ENCODE measurements at places on chromosomes 4 and X.

GRCh38 chr4:124997124-124997523, 284.6 kb upstream of the ANKRD50 start:
- DNase-seq, result no peak

GRCh38 chr4:8523175-8523574, 57.0 kb upstream of the GPR78 start:
- DNase-seq, result no peak

DNA sequence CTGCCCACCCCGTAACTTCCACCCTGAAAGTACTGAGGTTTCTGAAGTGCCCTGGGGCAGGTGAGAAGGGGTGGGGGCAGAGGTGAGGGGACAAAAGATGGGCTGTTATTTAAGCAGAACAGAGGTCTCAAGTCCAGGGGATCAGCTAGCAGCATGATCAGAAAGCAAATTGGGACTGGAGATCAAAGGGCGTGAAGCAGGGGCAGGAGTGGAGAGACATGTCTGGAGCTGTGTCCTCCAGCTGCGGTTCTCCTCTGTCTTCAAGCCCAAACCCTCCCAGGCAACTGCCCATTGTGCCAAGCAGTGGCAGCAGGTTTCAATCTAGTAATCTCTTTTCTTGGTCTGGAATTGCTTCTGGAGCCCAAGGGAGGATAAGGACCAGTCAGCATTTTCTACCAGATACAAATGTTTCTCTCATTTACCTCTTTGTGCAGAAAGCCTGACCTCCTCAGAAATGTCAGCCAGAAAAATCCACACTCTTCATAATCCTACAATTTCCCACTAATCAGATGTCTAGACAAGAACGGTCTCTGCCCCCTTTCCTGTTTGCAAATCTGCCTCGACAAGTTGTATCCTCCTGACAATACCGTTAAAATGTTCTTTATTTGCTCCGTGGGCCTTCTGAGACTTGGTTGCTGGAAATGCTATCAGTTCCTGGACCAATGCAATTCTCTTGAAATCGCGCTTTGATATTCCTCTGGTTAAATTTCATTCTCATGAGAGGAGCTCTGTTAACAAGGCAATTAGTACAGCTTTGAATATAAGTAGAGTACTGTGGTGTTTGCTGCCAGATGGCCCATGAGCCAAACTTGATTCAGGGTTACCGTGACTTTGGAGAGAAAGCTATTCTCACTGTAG, 23.2 kb upstream of the RASL11B start:
- no peak for DNase-seq

DNA sequence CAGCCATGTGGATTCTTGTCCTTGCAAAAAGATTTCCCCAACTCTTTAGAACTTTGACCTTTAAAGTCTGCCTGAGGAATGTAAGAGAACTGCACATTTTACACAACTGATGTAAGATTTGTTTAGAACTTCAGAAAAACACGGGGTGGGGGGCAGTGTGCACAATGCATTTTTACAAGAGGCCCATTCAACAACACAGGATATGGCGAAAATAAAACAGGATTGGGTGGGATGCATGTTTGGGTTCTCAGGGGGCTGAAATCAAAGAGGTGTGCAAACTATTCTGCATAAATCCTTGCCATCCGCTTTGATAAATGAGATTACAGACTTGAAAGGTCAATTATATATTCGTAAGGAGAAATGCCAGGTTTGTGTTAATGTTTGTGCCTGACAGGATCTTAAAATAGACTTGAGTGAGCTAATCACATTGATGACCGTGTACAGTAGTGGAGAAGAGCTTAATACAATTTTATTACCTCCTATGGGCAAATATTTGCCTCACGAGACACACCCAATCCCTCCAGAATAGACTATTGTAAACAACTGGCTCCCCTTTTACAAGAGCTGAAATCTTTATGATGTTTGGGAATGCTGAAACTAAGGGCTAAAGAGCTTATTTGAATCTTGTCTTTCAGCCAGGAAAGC, 184.1 kb upstream of the LEF1 start:
- no peak for DNase-seq

- no peak for DNase-seq
Observed at GRCh38 chr4:5615496-5616075, 92.8 kb downstream of the EVC2 start.

DNA sequence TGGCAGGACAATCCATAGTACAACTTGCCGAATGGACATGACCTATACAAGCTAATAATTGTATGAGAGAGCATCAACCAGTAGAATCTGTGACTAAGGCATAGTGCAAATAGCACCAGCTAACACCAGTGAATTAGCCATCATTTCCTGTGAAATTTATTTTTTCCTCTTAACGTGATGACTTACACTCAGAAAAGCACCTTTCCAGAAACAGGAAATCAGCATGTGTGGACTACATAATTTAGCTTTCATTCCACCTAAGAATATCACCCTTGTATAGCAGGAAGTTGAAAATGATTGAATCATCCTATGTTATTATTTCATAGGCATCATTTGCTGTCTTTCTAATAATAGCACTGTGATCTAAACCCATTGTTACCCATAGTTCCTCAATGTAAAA, 1393.4 kb upstream of the PCDH7 start:
- no peak for DNase-seq

DNA sequence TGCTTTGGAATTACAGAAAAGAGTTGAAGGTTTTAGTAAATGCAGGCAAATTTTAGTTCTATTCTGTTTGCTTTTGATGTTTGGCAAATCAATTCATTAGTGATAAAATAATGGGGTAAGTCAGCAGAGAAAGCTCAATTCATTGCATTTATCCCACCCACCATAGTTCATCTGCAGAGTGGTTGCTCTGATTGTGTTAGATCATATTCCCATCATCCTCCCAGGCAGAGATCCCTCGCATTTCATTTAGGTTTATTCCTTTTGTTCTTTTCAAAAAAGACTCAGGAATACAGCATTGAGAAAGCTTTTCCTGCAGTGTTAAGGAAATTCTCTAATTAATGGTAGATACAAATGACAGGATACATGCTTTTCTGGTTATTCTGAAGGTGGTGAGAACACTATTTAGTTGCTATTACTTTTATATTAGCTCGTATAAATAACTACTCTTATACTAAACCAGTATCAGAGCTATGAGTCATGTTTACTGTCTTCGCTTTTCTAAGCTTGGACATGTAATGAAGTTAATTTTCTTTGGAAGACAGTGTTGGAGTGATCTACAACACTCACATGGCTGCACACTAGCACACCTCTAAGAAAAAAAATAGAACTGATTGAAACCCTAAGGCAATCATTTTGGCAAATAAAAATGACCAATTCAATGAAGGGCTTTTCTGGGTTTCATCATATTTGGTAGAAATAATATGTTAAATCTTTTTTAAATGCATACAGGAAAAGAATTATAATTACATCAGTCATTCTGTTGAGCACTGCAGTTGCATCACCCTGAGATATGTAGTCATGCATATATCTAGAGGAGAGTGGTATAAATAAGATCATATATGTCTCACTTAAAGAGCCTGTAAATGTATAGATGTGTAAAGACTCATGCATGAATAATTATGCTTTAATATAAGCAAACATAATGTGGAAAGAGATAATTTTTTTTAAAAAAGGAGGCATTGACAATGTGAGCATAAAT, 351.6 kb downstream of the PCDH7 start:
- no peak for DNase-seq

- DNase-seq, result no peak
Observed at GRCh38 chrX:148133105-148133725, 152.1 kb downstream of the FMR1NB start.

DNA sequence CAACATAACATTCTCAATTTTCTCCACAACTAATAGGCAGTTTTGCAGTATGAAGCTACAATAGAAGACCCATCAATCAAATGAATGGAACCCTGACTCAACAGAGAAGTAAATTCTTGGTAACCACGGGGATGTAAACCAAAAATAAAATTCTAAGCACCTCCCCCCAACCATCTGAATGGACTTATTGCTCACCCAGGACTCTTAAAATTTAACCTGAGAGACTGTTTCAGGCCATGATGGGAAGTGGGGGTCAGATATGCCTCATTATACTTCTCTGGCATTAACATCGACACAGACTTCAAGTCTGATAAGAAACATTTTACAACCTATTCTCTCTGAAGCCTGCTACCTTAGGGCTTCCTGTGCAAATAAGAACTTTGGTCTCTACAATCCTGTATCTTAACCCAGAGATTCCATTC, 620.9 kb downstream of the TLL1 start:
- no peak for DNase-seq

DNA sequence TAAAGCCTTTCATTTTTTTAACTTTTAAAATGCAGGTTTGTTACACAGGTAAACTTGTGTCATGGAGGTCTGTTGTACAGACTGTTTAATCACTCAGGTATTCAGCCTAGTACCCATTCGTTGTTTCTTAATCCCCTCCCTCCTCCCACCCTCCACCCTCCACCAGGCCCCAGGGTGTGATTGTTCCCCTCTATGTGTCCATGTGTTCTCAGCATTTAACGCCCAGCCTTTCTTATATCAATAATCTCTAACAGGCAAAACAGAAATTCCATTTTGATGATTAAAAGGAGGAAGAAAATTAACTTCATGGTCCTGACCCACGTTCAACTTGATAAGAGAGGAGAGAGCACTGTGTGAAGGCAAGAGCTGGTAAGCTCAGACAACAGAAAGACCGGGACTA, 75.1 kb downstream of the TSPAN5 start:
- DNase-seq, result no peak

DNA sequence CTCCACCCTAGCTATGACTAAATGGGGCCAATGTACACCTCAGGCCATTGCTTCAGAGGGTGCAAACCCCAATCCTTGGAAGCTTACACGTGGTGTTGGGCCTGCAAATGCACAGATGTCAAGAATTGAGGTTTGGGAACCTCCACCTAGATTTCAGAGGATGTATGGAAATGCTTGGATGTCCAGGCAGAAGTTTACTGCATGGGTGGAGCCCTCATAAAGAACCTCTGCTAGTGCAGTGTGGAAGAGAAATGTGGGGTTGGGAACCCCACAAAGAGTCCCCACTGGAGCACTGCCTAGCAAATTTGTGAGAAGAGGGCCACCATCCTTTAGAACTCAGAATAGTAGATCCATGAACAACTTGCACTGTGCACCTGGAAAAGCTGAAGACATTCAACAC, 284.1 kb downstream of the ANTXR2 start:
- DNase-seq, result no peak

- no peak for DNase-seq
Observed at GRCh38 chr4:6032249-6033244, 14.3 kb upstream of the C4orf50 start.

- DNase-seq, result no peak
Observed at GRCh38 chr4:99669084-99669483, 11.5 kb upstream of the C4orf54 start.

DNA sequence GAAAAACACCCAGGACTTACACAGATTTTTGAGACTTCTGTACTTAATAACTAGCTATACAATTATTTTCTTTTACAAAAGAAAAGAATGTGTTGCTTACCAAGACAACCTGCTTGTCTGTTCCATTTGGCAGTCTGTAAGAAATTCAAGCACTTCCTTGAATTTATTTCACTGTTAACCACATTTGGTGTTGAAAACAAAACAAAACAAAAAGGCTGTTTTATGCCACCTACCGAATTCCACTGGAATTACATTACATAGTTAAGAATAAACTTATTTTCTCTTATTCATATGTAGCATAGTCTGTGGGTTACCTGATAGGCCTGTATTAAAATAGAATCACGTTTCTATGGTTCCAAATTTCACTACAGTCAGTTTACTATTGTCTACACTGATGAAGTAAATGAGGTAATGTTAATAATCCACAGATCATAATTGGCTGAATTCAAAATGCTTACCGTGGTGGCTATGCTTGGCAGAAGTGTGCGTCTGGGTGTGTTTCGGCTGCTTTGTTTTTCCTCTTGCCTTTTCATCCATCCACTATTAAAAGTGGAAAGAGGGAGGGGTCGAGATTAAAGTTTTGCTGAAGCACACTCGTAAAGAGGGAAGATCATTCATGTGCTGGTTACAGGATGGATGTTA, at the start of gene TLR1:
TSS of gene TLR1 (minus strand) at position 138 of the 642 bp plus-strand sequence. CDS start 5,960 bp downstream, outside the sequence.
- no peak for DNase-seq

- no peak for DNase-seq
Observed at GRCh38 chr4:94491322-94491721, 39.6 kb downstream of the PDLIM5 start.

GRCh38 chr4:83662204-83662603, 126.3 kb downstream of the GPAT3 start:
- DNase-seq, result no peak

DNA sequence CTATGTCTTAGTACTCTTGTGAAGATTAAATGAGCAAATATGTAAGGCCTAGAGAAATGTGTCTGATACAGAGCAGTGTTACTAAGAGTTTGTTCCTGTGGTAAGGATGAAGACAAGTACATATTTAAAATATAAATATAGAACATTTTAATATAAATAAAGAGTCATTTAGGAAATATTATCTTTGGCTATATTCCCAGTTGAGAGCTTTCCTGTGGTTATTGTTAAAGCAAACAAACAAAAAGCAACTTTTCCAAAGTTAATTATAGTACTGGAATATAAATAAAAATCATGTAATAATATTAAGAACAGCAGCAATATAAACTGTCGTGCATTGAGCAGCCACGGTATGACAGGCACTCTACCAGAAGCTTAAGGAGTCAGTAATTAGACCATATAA, 472.5 kb downstream of the INPP4B start:
- no peak for DNase-seq

DNA sequence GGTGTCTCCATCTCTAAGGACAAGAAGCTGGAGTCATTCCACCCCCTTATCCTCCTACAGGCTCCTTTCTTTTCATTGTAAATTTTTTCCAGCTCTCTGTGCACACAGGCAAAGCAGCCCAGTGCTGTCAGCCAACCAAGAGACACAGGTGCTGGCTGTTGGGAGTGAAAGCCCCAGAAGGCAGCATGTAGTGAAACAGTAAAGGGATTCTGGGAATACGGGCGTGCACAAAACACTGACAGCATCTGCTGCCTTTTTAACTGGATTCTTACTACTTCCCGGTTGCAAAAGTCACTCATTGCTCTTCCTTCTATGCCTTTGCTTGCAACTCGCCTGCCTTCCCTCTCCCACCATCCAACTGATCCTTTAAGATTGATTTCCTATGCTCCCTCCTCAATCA, 208.6 kb upstream of the PRPS2 start:
- DNase-seq, result no peak

GRCh38 chr4:129355516-129355915, 259.6 kb downstream of the C4orf33 start:
- no peak for DNase-seq

GRCh38 chr4:46844325-46844917, 64.6 kb downstream of the COX7B2 start:
- no peak for DNase-seq

DNA sequence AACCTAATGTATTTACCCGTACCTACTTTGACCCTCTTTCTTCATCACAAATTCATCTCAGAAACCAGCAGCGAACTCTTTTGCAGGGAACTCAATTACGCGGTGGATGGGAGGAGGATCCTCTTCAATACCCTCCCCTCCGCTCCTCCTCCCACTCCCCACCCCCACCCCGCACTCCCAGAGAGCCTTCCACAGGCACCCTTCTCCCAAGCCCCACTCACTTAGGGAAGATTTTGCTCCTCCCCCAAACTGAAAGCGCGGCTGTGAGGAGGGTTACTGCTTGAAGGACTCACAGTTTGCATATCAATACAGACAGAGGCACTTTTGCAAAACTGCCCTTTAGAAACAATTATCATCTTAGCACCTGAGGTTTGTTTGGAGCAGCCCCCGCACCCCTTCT, 960 bp upstream of the IL1RAPL1 start:
- DNase-seq, result no peak

- no peak for DNase-seq
Observed at GRCh38 chrX:48696909-48697727, 584 bp downstream of the SUV39H1 start.

All from esophagus squamous epithelium (tissue), 5 donors.